Activated CD4-positive, alpha-beta T cell treated with anti-CD3 and anti-CD28 coated beads, Interleukin-2, amount 50 U/mL, for 4 hours (primary cell): ENCODE measurements at places on chromosomes 4 and X.

DNA sequence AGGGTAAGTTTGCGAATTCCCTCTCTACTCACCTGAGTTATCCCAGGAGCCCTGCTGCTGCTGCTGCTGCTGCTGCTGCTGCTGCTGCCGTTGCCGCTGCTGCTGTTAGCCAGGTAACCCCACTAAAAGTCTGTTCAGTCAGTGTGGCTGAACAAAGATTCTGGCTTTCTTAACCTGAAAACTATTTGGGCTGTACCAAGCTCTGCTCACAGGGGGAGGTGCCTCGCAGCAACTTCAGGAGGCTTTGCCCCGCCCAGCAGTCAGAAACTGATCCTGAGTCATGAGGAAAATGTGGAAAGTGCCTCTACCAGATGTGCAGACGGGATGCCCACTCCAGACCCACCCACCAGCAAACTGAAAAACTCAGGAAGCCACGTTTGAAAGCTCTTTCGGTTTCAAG is at the start of gene CAPN6:
Gene CAPN6 (minus strand): TSS at position 145 of the 400 bp plus-strand sequence. CDS start 6,547 bp downstream, outside the sequence.
- DNase-seq = no peak

GRCh38 chr4:87799301-87800113 is at the start of gene IBSP:
IBSP (plus strand) TSS chr4:87799554; CDS start chr4:87802362, 2,808 bp downstream.
- DNase-seq = no peak

DNA sequence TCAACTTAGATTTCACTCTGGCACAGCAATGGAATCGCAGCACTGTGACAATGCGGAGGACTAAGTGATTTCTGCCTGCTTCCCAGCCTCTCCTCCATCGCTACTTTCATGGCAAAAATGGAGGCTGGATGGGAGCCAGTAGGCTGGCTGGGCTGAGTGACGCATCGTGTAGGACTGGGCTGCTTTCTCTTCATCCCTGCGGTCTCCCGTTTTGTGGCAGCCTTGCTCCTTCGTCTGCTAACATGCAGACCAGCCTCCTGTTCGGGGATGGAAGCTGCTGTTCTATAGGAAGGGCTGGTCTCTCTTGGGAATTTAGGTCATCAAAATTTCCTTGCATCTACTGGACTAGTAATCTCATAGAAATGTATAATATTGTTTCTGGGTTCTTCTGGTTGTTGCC is 15.8 kb upstream of the RGS12 start:
- no peak for DNase-seq

DNA sequence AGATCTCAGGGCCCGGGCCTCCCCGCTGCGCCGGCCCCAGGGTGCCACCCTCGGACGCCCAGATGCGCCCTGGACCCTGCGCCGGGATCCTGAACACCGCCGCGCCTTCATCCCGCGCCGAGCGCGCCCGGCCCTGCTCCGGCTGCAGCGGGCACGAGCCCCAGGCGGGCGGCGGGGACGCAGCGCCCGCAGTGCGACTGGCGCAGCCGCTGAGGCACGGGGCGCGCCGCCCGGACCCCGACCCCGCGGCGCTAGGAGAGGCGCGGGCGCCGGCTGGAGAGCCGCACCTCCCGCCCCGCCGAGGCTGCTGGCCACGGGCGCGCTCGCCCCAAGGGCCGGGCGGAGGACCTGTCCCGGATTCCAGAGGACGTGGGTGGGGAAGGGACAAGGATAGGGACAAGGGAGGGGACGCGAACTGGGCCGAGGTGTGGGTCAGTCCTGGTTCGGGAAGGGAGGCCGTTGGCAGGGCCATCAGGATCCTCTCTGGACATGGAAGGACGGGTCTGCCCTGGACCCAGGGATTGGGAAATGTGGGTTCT is 1.1 kb downstream of the ZFYVE28 start:
- no peak for DNase-seq
